Astrocyte (in vitro differentiated cells and primary cell): ENCODE measurements at places on chromosomes 2 and 18.

GRCh38 chr2:12412898-12413305 is 303.8 kb upstream of the TRIB2 start:
- DNase-seq = peak; percentile 70

GRCh38 chr2:37760471-37760870 is 89.0 kb upstream of the CDC42EP3 start:
- no peak for DNase-seq

- no peak for DNase-seq
These were observed 73.9 kb downstream of the ARL4C start for GRCh38 chr2:234422981-234423431.

- no peak for DNase-seq
These were observed 22.3 kb upstream of the ITM2C start for GRCh38 chr2:230842473-230842872.

GRCh38 chr18:60471652-60472051 is 99.1 kb upstream of the MC4R start:
- DNase-seq = peak; percentile 85

DNA sequence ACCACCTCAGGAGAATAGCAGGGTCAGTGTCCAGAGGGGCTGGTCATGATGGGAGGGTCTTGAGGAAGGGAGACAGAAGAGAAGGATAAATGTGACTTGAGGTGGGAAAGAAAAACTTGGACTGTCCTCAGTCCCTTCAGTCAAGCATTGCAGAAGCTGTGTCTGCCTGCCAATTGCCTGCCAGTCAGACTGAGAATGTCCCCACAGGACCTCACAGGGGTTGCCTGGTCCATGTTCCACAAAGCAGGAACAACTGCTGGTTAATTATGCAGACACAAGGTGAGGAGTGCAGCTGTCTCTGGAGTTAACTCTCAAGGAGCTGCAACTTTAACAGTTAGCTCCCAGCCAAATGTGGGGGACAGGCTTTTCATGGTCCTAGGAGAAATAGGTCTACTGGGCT is 75.7 kb downstream of the TRIM43 start:
- no peak for DNase-seq

GRCh38 chr2:219704878-219705277 is 77.4 kb downstream of the SLC4A3 start:
- DNase-seq = no peak

- DNase-seq = peak; percentile 50
These were observed 43.3 kb downstream of the DDX1 start for GRCh38 chr2:15634846-15635490.
